ENCODE measurements at places on chromosomes 4 and X. TPM values are rescaled to one million over a fixed set of nuclear protein-coding genes. Genes with fewer than 3 reads are reported as not detected.

Gene HTR2C
- polyA plus RNA-seq, result not detected

Gene ETDB
- polyA plus RNA-seq, result not detected

GRCh38 chrX:19593690-19594089, 78.4 kb upstream of the MAP3K15 start:
- no peak for DNase-seq
- H3K4me1 ChIP-seq, result no peaks in the 10 kb centered on the region
- no peak overlapping the region for H3K27ac ChIP-seq
- no peaks in the 10 kb centered on the region for H3K27me3 ChIP-seq
- H3K4me3 ChIP-seq, result no peak overlapping the region

DNA sequence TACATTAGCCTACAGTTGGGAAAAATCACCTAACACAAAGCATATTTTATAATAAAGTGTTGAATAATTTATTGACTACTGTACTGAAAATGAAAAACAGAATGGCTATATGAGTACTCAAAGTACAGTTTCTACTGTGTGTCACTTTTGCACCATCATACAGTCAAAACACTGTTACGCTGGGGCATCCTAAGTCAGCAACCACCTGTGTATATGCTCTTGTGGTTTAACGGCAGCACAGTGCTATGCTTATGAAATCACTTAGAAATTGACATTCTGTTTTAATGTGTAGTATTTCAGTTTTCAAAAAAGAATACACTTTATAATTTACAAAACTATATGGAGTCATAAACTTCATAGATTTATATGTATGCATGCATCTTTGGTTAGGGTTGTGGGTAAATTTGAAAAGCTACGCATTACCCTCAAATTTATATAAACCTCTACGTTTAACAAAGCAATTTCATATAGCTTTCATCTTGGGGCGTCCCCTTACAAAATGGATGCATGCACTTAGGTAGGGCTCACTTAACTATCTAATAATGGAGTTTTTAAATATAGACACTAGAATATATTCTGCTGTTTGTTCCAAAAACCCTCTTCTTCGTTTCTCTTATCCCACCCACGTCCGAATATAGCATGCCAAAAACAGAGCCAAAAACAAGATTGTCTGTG, 690 bp upstream of the NEIL3 start:
- H3K36me3 ChIP-seq, result no peaks in the 10 kb centered on the region
- no peaks in the 10 kb centered on the region for H3K27me3 ChIP-seq
- peaks cover 22% of the 10 kb centered on the region for H3K4me1 ChIP-seq
- peak overlapping the region; percentile 72 for H3K27ac ChIP-seq
- H3K4me3 ChIP-seq, result peak overlapping the region; percentile 67

GRCh38 chrX:132394591-132394990, 94.2 kb downstream of the MBNL3 start:
- no peaks in the 10 kb centered on the region for H3K36me3 ChIP-seq
- DNase-seq, result no peak
- H3K4me3 ChIP-seq, result no peak overlapping the region
- no peaks in the 10 kb centered on the region for H3K4me1 ChIP-seq
